ENCODE measurements at places on chromosomes 16 and 17. TPM values are rescaled to one million over a fixed set of nuclear protein-coding genes. Genes with fewer than 3 reads are reported as not detected.
A peak's percentile ranks its signal among the peaks of the same experiment; 100 is the strongest.

Gene NHLRC4
- total RNA-seq: 2.5 TPM

Gene CHST4
- 0.28 TPM for total RNA-seq

Gene RPS15A
- total RNA-seq: 1,902 TPM

Gene TMEM100
- not detected for total RNA-seq

Gene CCL3
- not detected for total RNA-seq

Gene KRTAP9-4
- not detected for total RNA-seq

Gene CEMP1
- 0.55 TPM for total RNA-seq

Gene DYNLRB2
- total RNA-seq: not detected

Gene CA4
- not detected for total RNA-seq

Gene MYH2
- total RNA-seq: not detected

Gene MYH8
- total RNA-seq: not detected

Gene KRT25
- not detected for total RNA-seq

Gene CCL7
- total RNA-seq: not detected

Gene CCDC78
- total RNA-seq: 52.6 TPM

Gene OTOP2
- not detected for total RNA-seq

Gene HES7
- total RNA-seq: 4.6 TPM

Gene KRTAP4-5
- total RNA-seq: not detected

Gene CDH1
- total RNA-seq: not detected

Gene EVPLL
- total RNA-seq: not detected

DNA sequence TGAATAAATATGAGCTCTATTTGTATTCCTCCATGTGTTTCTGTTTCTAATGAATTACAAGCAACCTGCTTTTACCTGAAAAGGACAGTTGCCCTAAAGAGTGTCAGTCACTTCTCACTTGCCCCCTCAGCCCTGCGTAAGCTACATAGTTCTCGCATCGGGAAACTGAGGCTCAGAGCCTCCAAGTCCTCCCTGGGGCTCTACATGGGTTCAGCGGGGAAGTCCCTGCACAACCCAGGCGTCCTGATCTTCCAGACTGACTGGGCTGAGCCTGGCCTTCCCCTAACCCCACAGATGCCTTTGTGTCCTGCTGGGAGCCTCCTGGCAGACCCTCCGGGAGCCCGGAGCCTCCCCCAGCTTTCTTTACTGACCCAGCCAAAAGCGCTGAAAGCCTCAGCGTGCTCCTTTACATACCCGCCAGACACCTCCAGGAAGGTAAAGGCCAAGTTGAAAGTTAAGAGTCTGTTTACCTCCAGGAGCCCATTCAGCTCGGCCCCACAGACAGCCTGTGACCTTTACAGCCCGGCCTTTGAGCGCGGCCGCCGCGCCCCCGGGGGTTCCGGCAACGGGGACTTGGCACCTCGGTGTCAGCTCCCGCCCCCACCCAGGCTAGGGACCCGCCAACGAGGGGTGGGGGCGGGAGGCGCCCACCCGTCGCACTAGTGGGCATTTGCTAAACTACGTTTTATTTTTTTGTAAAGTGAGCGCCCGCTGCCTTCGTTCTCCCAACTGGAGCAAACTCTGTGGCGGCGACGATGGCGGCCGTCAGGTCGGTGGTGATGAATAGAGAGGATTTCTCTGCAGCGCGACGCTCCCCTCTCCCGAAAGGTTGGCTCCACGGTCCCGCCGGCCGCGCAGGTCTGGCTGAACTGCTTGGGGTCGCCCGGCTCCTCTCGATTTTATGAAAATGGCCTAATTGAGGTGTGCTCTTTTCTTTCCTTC is 4.4 kb upstream of the HOXB13 start:
- DNase-seq: no peak

GRCh38 chr17:30332057-30332542 is 1.8 kb downstream of the TMIGD1 start:
- peak; percentile 14 for DNase-seq

- no peak for DNase-seq
Observed at GRCh38 chr16:886084-886543, 84.7 kb downstream of the LMF1 start.

- no peak for DNase-seq
Observed at GRCh38 chr16:27436065-27436464, 34.1 kb downstream of the IL21R start.

DNA sequence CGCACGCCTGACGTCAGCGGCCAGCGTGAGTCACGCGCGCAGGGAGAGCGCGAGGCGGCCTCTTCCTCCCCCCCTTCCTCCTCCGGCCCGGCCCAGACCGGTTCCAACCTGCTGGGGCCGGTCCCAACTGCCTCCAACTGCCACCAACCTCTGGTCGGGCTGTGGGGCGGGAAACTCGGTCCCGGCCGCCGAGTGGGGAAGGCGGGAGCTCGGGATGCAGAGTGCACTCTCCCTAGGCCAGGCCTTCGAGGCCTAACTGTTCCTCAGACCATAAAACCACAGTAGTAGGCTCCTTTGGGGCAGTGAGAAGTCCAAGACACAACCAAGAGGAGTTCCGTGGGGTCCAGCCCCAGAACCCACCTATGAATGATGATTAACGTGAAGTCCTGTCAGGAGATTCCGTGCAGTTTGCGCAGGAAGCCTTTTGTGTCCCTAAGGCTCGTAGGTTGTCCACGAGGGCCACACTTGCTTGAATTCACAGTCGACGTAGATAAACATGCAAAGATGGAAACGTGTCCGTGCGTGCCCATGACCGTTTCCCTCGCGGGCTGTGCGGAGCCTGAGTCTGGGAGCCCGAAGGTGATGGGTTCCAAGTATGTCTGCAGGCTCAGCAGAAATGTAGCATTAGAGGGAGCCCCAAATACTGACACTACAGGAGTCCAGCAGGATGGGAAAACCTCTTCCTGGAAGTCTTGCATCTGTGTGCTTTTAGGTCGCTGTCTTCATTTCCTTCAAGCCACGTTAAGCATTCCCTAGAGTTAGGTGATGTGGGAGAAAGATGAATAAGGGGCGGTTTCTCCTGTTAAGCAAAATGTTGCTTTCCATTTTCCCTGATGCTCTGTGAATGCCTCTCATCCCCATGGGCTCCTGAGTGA is 647 bp downstream of the UNK start:
- DNase-seq: peak; percentile 96

GRCh38 chr16:14303639-14304394 is 232.7 kb downstream of the MRTFB start:
- DNase-seq: peak; percentile 46

- DNase-seq: no peak
Observed at GRCh38 chr16:66326991-66327513, 39.4 kb upstream of the CDH5 start.

- no peak for DNase-seq
Observed at GRCh38 chr16:25034911-25035310, 19.7 kb upstream of the ARHGAP17 start.

DNA sequence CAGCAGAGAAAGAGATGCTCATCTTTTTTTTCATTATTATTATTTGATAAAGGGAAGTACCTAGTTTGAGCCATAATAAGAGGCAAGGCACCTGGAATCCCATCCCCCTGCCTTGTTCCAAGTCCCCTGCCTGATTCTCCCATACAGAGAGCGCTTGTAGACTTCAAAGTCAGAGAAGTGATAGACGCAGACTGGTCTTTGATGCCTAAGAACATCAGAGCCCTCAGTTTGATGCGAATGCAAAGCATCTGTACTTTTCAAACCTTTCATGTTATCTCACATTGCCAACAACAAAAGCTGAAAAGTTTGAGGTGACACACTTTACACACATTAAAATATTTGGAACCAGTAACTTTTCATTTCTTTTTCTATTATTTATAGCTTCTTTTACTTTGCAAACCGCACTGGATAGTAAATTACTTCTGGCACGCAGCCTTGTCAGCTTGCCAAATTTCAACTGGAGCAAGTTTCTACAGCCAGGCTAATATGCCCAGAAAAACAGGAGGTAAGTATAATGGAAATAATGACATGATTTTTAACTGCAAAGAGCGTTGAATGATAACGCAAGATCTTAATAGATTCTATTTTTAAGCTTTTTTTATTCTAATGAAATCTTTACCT is 5.9 kb upstream of the UTP6 start:
- no peak for DNase-seq

DNA sequence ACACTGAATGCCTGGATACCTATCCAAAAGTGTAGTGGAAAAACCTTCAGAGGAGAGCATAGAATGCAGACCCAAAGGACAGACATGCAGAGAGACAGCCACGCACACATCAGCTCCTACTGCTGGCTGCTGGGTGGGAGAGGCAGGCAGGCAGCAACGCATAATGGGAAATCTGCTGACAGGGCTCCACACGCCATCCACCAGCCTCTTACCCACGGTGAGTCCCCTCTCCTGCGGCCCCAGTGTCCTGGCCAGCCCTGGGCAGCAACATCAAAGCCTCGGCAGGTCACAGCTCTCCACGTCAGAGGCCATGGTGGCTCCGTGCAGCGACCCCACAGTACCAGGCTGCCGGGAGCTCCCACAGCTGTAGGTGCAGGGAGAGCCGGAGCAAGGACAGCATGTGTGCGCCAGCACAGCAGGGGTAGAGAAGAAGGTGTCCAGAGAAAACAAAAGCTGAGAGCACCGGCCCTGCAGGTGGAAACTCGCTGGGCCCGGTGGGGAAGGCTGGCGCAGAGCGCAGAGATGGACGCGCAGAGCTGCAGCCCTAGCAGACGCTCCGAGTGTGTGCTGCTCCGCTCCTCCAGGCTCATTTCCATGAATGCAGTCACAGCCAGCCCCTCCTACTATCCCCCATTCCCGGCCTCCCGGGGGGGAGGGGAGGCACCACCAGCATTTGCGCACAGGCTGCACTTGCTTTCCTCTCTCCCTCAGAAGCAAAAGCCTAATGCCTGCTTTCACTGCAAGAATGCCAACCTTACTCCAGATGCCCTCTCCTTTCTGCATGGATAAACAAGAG is 58.9 kb downstream of the CYTH1 start:
- no peak for DNase-seq

DNA sequence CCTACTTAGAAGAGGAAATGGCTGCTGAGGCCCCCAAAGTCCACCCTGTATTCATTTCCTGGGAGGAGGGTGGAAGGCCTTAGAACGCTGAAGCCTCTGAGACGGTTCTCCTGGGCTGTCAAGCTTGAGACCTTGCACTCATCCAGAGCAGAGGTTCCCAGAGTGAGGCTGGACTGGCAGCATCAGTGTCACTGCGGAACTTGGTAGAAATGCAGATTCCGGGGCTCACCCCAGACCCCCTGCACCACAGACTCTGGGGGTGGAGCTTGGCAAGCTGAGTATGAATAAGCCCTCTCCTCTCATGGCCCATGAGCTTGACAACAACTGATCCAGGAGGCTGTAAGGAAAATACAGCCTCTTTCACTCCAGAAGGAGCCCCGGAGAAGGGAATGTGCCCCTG is 218.3 kb downstream of the IRF8 start:
- DNase-seq: no peak

GRCh38 chr17:61488878-61489718 is 36.9 kb downstream of the TBX4 start:
- no peak for DNase-seq

GRCh38 chr17:3033741-3034577 is 29.4 kb downstream of the OR1D5 start:
- no peak for DNase-seq

GRCh38 chr17:15409721-15410250 is 57.6 kb downstream of the CDRT4 start:
- no peak for DNase-seq

- no peak for DNase-seq
Observed at GRCh38 chr16:12618515-12618914, 185.2 kb downstream of the CPPED1 start.

DNA sequence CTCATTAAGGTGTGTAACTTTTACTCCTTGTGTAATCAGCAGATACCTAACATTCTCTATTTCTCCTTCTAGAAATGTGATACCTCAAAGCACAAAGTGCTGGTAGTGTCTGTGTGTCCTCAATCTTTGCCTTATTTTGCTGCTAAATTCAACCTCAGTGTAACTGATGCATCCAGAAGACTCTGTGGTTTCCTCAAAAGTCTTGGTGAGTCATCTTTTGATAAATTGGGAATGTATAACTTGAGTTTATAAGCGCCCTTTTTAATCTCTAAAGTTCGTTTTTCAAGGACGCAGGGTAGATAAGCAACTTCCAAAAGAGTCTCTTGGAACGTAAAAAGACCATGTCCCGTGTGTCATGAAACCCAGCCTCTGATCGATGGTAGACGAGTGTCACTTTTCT is 10.2 kb downstream of the NARF start:
- no peak for DNase-seq

DNA sequence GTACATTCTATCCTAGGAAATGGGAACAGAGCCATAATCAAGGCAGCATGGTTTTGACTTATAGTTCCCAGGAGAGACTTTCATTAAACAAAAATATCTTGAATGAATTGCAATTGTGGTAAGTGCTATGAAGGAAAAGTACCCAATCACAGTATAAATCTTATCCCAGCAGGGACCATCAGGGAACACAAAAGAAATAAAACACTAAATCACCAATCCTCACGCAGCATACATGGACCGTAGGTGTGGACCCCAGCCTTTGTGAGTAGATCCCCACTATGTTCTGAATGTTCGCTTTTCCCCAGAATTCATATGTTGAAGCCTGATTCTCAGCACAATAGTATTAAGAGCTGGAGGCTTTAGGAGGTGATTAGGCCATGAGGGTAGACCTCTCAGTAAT is 925.0 kb upstream of the RBFOX1 start:
- DNase-seq: no peak

GRCh38 chr17:50955667-50956120 is 89.5 kb upstream of the TOB1 start:
- DNase-seq: no peak

GRCh38 chr17:55563363-55563762 is 52.1 kb upstream of the SMIM36 start:
- no peak for DNase-seq

- DNase-seq: no peak
Observed at GRCh38 chr16:77759821-77760220, 28.5 kb upstream of the VAT1L start.

DNA sequence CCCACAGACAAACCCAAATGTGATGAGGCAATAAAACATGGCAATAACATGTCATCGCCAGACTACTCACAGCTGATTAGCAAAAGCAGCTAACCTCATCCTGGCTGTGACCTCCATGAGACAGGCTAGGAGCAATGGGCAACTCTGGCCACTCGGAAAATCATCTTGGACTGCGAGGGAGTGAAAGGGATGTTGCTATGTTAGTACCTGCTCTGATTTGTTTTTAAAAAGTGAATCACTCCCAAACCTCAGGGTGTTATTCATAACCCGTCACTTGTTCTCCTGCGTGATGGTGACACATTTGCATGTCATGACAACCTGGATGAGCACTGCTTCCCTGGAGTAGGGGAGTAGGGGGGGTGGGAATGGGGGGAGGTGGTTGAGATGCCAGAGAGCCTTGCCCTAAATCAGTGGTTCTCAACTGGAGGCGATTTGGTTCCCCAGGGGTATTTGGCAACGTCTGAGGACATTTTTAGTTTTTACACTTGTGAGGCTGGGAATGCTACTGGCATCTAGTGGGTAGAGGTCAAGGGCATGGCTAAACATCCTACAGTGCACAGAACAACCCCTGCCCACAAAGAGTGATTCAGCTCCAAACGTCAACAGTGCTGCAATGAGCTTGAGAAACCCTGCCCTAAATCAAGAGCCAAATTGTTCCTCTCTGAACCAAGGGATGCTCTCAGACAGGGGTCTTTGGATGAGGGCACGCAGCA is 241.7 kb downstream of the SOX9 start:
- DNase-seq: no peak

GRCh38 chr16:72001180-72001874 is 1.1 kb upstream of the PKD1L3 start:
- no peak for DNase-seq

- no peak for DNase-seq
Observed at GRCh38 chr17:74016461-74016860, 187.0 kb upstream of the RPL38 start.
